NCI-H1105 treated with DMSO at 0.1 percent for 48 hours (cell line): ENCODE measurements at places on chromosomes 3 and 15.

- DNase-seq = no peak
These were observed 165.7 kb downstream of the P3H2 start for GRCh38 chr3:189954733-189955665.

DNA sequence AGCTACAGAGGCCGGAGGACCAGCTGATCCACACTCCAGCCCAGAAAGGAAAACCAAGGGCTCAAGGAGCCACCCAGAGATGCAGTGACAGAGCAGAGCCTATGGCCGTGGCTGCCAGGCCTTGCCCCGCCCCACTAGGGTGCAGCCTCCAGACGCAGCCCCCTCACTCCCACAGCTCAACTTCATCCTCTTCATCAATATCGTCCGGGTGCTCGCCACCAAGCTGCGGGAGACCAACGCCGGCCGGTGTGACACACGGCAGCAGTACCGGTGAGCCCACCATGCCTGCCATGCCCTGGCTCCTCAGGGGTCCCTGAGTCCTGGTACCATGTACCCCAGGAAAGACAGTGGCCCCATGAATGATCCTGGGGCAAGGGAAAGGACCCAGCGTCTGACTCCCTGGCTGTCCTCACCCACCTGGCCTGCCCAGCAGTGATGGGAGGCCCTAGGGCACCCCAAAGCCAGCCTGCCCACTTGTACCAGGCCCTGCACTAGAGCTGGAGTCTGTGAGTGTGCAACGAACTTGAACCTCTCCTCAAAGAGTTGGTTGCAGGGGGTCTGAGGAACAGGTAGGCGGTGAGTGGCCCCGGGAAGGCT is 24.2 kb downstream of the PTH1R start:
- no peak for DNase-seq

- DNase-seq = no peak
These were observed 7.8 kb downstream of the SLC24A1 start for GRCh38 chr15:65629548-65629947.

- DNase-seq = no peak
These were observed 28.8 kb downstream of the RNU5B-1 start for GRCh38 chr15:65333148-65333820.

DNA sequence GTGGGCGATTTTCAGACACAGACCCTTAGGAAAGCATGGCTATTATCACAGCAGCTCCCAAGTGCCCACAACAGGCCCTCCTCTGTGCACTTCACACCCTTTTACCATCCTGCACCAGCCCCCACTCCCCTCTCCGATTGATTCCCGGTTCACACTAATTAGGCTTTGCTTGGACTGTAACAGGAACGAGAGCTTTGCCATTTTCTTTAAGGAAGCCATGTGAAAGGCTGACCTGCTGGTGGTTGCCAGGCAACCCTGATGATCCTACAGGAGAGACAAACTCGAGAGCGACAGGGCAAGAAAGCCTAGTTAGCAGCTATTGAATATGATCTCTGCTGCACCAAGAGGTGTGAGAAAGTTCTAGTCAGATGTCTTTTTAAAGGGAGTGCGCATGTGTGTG is 28.2 kb upstream of the DET1 start:
- DNase-seq = peak; percentile 21

DNA sequence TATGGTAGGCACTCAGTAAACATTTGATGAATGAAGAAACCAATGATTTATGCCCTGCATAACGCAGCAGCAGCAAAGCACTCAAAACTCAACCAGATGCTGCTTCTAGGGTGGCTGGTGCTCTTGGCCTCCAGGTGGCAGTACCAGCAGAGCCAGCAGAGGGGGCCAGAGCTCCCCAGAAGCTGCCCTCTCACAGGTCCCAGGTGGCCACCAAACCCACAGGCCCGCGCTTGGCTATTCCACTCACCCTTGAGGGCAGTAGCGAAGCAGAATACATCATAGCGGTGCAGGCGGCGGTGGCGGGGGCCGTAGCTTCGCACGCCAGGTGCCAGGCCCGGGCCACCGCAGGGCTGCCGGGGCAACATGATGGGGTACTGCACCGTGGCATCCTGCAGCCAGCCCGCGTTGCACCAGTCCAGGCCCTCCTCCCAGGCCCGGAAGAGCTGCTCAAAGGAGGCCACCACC is 16.6 kb downstream of the HAPLN3 start:
- DNase-seq = no peak

DNA sequence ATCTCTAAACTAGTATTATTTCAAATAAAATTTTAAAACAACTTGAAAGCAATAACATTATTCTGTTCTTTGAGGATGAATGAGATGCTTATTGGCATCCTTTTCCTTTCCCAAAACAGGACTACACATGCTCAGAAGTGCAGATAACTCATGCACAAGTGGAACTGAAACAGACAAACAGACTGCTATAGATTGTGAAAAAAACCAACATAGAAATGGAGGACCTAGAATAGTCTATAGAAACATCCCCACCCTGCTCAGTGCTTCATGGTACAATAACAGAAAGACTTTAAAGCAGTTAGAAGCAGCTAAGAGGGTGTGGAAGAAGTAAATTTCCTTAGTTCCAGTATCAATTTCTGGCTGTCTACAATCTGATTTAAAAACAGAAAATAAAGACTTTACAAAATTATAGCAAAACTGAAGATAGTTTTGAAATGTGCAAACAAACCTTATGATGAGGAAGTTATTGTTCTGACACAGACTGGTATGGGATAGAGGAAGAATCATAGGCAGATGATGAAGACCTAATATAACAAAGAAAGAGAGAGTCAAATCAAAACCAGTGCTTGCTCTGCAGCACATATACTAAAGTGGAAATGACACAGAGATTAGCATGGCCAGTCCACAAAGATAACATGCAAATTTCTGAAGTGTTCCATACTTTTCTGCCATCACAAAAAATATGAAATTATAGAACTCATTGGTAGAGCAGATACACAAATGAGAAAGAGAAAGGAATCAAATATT is 1025.4 kb downstream of the SQOR start:
- no peak for DNase-seq

- no peak for DNase-seq
These were observed 840.0 kb downstream of the EPHA3 start for GRCh38 chr3:89947337-89947954.

- no peak for DNase-seq
These were observed 647.8 kb upstream of the CCDC54 start for GRCh38 chr3:106729481-106729880.

GRCh38 chr15:48859426-48859825 is 18.5 kb upstream of the EID1 start:
- DNase-seq = no peak

DNA sequence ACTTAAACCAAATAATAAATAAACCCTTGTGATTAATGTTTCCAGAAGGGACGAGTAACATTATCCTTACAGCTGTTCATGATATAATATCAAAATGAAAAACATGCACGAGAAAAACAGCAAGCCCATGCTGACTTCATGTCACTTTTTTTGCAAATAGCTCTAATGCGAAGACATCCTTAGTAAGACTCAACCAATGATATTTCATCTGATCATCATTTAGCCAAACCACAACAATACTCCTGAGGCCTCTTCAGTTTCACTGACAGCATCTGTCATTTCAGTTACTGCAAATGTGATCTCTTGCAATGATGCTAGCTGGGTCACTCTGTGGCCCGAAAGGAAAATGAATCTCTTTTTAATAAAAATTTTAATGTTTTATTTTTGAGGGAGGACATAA is 74.0 kb downstream of the POLR2M start:
- no peak for DNase-seq

GRCh38 chr15:62940755-62941361 is 101.7 kb upstream of the TPM1 start:
- DNase-seq = no peak

GRCh38 chr3:151556596-151556995 is 95.7 kb upstream of the IGSF10 start:
- no peak for DNase-seq

DNA sequence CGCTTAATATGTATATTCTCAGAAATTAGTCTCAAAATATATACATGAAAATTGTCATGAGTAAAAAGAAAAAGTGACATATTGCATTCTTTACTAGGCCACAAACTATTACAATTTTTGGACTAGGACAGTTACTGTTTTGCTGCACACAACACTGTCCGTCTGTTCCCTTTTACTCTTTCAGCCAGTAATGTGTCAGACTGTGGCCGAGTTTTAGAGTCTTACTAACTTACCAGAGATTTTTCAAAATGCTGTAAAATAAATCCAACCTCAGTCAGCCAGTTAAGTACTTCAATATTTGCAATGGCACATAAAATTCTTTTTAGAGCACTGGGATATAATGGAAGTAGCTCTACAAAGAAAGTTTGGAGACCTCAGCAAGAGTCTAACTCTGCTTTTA is 380.3 kb upstream of the IL12A start:
- no peak for DNase-seq

DNA sequence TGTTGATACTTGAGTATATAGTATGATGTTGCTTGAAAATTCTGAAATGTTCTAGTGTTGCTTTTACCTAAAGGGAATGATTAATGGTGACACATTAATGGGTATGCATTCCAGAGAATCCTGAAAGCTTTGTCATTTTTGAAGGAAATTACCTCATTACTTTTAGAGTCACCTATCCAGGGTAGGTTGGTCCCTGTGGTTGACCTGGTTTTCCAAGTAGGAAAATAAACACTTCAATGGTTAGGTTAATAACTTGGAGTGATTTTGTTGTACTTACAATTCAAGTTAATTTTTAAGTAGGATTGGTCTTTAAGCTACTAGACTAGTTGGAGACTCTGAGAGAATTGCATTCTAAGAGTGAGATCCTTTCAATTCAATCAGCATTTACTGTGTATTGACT is 31.0 kb downstream of the MITF start:
- no peak for DNase-seq

DNA sequence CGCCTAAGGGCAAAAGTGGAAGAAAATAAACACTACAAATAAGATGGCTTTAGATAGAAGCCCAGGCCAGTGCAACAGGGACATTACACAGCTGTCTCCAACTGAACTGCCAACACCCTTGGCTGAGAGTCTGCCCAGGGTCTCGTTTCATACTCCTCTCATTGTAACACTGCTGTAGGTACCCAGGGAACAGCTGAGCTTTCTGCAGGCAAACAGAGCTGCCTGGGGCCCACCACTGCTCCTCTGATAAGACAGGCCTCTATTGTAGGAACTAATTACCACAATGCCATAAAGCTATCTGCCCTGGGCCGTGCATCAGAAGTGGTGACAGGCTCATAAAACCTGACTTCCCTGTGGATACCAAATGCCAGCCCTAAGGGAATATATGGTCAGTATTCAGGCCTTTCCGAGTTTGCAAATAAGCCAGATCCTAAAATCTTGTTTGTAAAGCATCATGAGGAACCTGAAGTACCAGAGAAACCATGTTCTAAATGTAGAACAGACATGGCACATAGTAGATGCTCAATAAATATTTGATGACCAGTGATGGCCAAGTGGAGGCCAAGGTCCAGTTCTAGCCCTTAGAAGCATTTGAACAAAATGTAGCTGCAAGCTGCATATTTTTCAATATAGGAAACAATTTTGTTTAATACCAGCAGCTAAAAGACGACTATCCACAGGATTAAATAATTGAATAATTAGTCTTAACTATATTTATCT is 84.3 kb upstream of the NEO1 start:
- DNase-seq = no peak

GRCh38 chr15:27846722-27847395 is 252.3 kb downstream of the OCA2 start:
- DNase-seq = no peak

DNA sequence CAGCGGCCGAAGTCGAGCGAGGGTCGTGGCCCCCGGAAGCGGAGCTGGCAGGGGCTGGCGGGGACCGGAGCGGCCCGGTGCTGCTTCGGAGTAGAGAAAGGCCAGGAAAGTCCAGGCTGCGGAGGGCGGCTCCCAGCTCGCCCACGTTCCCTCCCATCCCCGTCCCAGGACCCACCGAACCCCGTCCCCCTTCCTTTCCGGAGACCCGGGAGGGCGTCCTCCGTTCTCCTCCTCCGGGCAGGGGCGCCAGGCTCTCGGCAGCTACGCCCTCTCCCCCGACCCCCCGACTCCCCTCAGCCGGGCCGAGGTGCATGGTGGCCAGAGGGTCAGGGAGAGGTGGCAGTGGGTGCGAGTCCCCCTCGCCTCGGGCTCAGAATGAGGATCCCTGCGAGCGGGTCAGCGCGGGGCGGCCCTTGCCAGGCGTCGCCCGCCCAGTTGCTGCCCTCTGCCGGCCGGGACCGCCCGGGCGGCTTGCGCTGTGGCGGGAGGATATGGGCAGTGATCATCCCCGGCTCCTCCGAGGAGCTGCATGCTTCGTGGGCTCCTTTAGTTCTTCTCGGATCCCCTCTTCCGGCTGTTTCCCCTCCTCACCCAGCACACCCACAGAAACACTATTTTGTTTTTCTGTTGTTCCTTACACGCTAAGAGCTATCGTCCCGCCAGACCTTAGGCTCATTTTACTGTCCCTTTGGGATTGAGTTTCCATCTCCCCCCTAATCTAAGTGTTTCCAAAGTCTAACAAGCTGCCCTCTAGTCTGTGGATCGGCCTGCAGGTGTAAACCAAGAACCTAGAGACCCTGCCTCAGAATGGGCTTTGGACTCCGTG is 744 bp upstream of the ALDH1A2 start:
- peak; percentile 70 for DNase-seq

- DNase-seq = no peak
These were observed 35.1 kb downstream of the B3GNT5 start for GRCh38 chr3:183288117-183288516.

- no peak for DNase-seq
These were observed 7.8 kb downstream of the SCAMP2 start for GRCh38 chr15:74865316-74865715.

GRCh38 chr15:100875495-100875894 is 4.1 kb upstream of the ALDH1A3 start:
- no peak for DNase-seq

GRCh38 chr3:156586905-156587759 is 32.2 kb upstream of the SSR3 start:
- DNase-seq = no peak

GRCh38 chr15:79516646-79517045 is 84.5 kb downstream of the MINAR1 start:
- DNase-seq = no peak

DNA sequence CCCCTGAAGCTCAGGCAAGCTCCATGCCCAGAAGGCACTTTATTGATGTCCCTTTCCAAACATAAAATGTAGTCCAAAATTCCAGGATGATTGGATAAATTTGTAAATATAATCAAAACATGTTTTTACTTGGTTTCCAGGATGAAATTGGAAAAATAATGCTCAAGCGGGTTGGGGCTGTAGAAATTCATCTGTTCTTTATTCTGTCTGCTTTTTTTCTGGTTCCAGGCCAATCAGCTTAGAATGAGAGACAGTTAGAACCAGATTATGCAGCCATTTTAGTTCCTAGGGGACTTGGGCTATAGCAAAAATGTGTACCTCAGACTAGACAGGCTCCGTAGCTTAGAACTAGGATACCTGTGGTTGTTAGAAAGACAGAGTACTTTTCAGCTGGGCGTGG is 450.8 kb downstream of the MCTP2 start:
- DNase-seq = no peak

DNA sequence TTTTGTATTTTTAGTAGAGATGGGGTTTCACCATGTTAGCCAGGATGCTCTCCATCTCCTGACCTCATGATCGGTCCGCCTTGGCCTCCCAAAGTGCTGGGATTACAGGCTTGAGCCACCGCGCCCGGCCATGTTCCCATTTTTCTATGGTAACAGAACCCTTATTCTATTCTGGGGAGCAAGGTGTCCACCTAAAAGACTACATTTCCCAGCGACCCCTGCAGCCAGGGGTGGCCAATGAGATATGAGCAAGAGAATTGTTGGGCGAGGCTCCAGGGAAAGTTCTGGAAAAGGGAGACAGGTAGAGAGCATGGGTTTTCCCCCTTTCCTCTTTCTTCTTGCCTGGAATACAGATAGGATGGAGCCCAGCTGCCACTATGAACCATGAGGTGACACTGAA is 96.9 kb downstream of the LINGO1 start:
- DNase-seq = no peak
